ENCODE measurements at places on chromosomes 7 and 10. TPM values are rescaled to one million over a fixed set of nuclear protein-coding genes. Genes with fewer than 3 reads are reported as not detected.

DNA sequence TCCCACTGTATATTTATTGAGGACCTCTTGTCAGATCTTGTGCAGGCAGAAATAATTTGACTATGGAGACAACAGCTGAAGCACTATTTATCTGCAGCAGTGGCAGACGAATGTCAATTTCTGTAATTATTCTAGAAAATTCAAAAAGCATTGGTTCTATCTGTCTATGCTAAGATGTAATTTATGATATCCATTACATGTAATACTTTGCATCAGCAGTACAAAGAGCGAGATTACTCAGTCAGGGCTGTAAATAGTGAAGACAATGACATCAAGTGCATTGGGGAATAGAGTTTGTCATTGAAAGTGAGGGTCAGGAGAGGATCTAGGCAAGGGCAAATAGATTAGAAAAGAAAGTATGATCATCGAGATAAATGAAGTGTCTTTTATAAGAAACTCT, 508.2 kb downstream of the ZWINT start:
- no peak for DNase-seq

DNA sequence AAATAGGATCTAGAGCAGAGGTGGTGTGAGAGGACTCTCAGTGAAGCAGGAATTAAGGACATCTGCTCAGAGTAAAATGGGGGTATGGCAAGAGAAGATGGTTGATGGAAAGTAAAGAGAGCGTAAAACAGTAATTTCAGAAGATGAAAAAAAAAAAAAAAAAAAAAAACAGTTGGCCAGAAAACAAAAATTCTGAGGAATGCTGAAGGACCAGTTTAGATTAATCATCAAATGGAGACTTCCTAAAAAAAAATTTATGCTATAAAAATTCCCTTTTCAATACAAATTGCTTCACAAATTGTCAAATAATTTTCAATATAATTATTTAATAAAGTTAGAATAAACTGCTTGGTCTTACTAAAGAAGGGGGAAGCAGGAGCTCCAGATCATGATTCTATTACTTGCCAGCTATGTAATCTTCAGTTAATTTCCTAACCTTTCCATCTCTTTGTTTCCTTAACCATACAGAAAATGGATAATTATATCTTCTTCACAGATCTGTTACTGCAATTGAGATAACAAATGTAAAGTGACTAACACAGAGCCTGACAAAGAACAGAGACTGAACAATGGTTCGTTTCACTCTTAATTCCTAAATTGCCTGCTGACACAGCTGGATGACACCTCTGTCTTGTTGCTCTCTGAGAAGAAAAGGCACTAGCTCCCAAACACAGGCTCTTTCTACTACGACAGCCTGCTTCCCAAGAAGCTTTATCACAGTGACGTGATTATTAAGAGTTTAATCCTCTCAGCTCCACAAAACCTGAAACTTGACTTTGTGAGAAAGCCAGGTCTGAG, 64.9 kb upstream of the GPR22 start:
- DNase-seq = no peak

- DNase-seq = no peak
Observed at GRCh38 chr7:132117181-132117580, 459.1 kb downstream of the PLXNA4 start.

- DNase-seq = no peak
Observed at GRCh38 chr7:116911801-116912200, 41.5 kb upstream of the ST7 start.

GRCh38 chr7:91310830-91311460, 46.7 kb downstream of the FZD1 start:
- DNase-seq = no peak

DNA sequence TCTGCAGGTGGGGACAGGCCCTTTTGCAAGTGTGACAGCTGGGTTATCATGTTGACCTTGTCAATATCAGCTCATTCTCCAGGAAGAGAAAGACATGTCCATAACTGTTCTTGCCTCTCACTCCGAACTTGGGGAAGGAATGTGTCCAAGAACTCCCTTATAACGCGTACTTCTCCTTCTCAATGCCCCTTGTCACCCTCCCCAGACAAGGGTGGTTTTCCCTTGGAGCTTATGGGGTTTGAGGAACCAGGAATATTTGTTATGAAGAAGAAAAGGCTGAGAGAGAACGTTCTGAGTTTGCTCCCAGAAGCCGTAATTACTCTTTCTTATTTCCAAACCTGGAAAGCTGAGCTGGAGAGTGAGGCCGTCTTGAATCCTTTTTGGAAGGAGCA, 77.4 kb downstream of the MKI67 start:
- DNase-seq = no peak

DNA sequence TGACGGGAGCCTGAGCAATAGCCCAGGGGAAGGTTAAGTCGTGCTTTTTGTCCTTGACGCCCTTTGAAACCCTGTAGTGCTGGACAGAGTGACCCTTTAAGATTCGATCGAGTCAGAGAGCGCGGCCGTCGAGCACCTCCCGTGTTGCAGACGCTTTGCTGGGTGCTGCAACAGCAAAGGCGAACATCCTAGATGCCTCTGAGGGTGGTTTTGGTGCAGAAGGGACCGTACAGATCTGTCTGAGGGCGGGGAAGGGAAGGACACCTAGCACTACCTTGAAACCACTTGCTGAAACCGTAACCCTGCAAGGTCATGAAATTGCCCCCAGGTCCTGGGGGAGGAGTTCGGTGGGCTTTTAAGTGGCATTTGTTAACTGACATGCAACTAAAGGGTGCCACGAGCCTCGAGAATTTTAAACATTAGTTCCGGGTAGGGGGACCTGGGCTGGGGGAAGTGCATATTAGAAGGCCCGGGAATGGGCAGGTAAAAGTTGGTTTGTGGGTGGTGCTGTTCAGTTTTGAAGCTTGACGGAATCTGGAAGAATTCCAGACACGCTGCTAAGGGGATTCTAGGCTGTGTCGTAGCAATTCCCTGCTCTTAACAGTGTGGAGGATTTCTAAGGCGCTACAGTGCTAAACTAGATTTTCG, 786 bp downstream of the ATP5F1C start:
- peak; percentile 15 for DNase-seq

DNA sequence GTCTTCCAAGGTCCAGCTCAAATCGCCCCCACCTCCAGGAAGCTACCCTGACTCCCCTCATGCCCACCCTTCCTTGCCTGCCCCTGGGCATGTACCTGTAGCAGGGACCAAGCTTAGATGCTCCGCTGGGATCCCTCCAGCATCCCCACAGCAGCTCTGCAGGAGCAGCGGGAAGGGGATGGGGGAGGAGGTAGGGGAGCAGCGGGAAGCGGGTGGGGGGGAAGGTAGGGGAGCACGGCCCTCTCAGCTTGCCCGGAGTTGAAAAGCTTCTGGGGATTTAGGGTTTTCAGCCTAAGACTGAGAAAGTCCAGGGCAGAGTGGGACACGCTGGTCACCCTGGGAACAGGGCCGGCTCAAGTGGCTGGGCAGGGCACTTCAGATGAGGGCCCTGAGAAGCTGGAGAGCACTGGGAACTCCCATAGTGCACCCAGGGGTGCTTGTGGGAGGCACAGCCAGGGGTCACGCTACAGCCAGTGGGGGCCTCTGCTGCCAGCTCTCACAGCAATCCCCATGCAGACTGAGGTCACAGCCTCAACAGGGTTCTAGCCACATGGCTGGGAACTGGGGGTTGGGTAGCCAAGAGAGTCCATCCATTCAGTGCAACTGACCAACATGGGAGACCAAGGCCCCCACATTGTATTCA, 13.4 kb downstream of the WDR86 start:
- no peak for DNase-seq

- DNase-seq = peak; percentile 45
Observed at GRCh38 chr7:14834456-14834855, 68.1 kb downstream of the DGKB start.

GRCh38 chr7:105799677-105800076, 76.7 kb downstream of the ATXN7L1 start:
- no peak for DNase-seq

DNA sequence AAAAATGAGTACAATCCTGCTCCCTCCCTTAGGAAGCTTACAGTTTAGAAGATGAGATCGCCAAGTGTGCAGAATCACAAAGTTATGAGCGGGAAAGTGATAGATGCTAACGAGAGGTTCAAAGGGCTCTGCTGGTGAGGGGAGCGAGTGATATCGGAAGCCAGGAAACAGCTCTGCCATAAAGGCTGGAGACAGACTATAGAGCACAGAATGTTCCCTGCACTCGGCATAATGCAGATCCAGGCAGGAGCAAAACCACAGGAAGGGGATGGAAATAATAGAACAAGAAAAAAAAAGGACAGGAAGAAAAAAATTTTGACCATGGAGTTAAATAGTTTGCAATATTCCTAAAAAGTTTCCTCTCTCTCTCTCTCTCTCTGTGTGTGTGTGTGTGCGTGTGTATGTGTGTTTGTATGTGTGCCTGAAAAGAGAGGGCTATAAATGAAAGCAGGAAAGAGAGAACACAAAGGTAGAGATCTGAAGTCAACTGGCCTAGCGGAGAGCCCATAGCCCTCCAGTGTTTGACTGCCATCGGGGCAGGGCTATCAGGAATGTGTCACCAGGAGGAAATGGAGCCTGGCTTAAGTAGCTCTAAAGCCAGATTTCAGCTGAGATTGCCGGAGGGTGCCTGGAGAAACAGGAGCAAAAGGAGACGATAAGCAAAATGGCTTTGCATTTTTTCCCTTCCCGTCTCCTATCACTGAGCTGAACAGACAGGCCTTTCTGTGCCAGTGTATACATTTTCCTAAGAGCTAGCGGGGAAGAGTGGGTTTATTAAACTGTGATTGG, 175.8 kb upstream of the LYZL1 start:
- no peak for DNase-seq

- DNase-seq = no peak
Observed at GRCh38 chr7:50166997-50167965, 74.2 kb upstream of the ZPBP start.

DNA sequence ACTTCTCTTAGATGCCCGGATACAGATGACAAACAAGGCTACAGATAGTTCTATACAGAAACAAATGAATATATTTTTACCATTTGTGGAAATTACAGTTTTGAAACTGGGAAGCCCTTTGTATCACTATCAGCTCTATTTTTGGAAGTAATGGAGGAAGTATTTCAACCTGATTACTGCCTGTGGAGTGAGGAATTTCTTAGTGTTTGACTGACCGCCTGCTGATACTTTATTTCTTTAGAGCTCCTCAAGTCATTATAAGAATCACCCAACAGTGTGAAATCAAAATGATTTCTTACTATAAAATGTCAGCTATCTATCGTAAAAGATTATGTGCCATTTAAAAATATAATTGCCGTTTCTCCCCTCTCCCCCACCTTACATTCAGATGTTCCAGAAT, 290.9 kb downstream of the SDK1 start:
- DNase-seq = no peak

GRCh38 chr7:12089951-12090756, 120.9 kb upstream of the TMEM106B start:
- DNase-seq = peak; percentile 15

DNA sequence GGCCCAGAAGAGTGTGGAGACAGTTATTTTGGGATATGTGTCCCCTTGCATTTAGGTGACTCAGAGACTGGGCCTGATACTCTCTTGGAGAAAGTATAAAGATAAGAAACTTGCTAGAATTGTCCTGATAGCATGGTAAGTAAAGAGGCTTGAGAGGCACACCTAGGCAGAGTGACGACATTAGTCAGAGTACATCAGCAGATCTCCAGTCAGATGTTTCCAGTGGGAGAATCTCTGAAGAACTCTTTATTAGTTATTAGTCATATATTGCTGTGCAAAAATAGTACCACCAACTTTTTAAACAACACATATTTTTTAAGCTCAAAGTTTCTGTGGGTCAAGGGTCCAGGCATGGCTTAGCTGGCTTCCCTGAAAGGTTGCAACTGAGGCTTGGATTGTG, 182.6 kb downstream of the NEBL start:
- DNase-seq = no peak

- no peak for DNase-seq
Observed at GRCh38 chr10:60427148-60427547, 37.5 kb upstream of the ANK3 start.

DNA sequence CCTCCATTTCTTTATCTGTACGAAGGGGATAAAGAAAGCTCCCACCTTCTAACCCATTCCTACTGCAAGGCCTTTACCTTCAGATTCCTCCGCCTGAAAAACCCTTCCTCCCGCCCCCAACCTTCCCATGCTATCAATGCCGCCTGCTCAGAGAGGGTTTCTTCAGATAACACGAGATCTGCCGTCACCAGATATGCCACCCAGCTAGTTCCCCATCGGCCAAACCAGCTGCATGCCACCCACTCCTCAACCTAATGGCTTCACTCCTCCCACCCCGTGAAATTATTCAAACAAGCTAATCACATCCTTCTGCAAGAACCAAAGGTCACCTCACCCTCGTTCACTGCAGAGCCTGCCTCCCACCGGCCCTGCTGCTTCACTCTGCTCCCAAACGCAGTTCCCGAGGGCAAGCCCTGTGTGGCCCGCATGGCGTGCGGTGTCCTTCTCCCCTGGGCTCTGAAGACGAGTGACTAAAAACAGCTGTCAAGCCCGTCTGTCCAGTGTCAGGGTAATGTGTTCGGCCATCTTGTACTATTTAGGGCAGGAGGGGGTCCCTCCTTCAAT, 46.8 kb upstream of the TMEM213 start:
- peak; percentile 18 for DNase-seq

- DNase-seq = no peak
Observed at GRCh38 chr7:44439926-44440325, 50.5 kb downstream of the NUDCD3 start.

- no peak for DNase-seq
Observed at GRCh38 chr10:49664842-49665355, 14.6 kb upstream of the C10orf53 start.

GRCh38 chr7:64951250-64951848, 39.5 kb downstream of the ZNF117 start:
- DNase-seq = no peak

DNA sequence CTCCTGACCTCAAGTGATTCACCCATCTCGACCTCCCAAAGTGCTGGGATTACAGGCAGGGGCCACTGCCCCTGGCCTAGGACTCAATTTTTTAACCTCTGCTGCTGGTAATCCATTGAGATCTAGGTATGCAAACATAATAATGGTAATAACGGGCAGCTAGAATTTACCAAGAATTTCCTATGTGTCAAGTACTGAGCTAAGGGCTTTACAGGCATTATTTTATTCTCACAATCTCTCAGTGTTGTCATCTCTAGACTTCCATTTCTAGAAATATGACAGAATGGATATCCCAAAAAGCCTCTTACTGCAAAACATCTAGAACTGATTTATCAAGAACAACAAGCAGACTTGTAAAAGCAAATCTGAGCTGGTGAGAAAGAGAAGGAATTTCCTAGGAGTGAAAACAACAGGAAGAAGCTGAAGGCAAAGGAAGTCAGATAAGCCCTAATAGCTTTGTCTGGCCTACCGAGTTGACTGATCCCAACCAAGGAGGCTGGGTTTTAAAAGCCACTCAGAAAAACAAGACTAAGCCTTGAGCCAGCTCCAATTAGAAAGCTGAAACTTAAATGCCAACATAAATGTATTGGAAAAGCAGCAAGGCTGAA, 70.6 kb downstream of the CCDC71L start:
- DNase-seq = no peak

The TMEM140 gene
- total RNA-seq = 0.12 TPM

The STYXL1 gene
- total RNA-seq = 66.8 TPM

The NPFFR1 gene
- total RNA-seq = not detected

The NODAL gene
- not detected for total RNA-seq

The AMPH gene
- 0.03 TPM for total RNA-seq

The CPN1 gene
- not detected for total RNA-seq

The FAM25G gene
- total RNA-seq = 0.63 TPM

The ASAH2B gene
- total RNA-seq = 3.9 TPM

The ZNF503 gene
- 1.9 TPM for total RNA-seq

The TEX47 gene
- total RNA-seq = not detected

Data from SJCRH30 (cell line).